Midbrain (tissue), 1 donor: ENCODE measurements at places on chromosomes 6 and 20.
A peak's percentile ranks its signal among the peaks of the same experiment; 100 is the strongest.

GRCh38 chr20:10939331-10939941 lies 265.6 kb upstream of the JAG1 start:
- DNase-seq: no peak

DNA sequence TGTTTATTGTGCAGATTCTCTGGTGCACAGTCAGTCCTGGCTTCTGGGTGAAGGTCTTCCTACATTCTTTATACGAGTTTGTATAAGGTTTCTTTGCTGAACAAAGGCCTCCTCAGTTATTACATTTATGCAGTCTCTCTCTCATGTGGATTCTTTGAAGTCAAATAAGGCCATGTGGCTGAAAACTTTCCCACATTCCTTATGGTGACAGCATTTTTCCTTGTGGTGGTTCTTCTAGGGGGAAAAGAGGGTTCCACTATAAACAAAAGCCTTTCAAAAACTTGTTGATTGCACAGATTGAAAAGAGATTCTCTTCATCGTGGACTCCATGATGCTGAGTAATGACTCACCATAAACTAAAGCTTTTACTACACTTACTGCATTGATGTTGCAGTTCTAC lies 19.2 kb downstream of the ZSCAN12 start:
- DNase-seq: no peak

GRCh38 chr20:7926767-7927166 lies 13.5 kb downstream of the HAO1 start:
- no peak for DNase-seq

- DNase-seq: peak; percentile 6
Observed at GRCh38 chr6:72624557-72625160, 2.8 kb downstream of the KCNQ5 start.

- DNase-seq: no peak
Observed at GRCh38 chr20:44026647-44027342, 112.1 kb downstream of the TOX2 start.

- no peak for DNase-seq
Observed at GRCh38 chr6:36728289-36729160, 30.9 kb downstream of the RAB44 start.

GRCh38 chr6:85126485-85127167 lies 323.3 kb upstream of the NT5E start:
- peak; percentile 7 for DNase-seq

DNA sequence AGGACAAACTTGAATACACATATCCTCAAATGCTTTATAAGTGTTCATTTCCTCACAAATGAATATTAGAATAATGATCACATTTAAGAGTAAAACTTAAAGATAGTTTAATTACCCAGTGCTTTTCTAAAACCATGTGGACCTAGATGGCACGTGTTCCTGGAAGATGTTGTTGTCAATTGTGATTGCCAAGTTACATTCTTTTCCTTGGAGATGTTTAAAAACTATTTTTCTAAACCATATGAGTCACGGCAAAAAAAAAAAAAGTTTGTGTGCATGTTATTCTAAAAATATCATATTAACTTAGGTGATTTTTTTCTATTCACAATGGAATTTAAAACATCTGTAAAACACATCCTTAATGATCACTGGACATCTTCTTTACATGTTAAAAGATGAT lies 51.1 kb downstream of the RCAN2 start:
- DNase-seq: no peak

DNA sequence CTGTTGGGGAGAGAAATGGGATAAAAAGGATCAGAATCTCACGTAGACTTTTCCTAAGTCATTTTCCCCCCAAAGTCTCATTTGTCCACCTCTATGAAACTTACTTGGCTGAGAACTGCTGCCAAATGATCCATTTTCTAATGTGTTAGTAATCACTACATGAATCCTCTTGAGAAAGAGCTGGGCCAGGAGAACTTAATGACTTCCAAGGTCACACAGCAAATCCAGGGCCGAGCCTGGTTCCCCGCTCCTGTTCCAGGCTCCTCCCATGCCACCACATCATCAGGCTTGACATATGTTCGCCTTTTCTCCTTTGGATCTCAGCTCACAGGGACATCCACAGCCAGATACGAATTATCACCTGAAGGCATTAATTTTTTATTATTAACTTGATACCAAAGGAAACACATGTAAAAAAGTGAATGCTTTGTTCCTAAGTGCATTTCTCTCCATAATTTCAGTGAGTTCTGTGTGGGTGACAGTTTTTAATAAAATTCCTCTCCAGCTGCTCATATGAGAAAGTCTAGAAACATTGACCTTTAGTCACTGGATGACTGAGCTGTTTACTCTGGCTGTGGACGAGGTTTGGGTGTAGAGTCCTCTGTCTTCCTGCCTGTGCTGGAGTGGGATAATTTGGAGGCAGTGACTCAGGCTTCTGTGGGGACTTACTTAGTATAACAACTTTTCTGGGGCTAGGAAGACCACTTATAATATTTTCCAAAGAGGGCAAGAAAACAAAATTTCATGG lies 276.3 kb downstream of the PAX1 start:
- no peak for DNase-seq

- DNase-seq: no peak
Observed at GRCh38 chr6:161376367-161376766, 102.5 kb upstream of the AGPAT4 start.

- DNase-seq: no peak
Observed at GRCh38 chr6:5869261-5869660, 137.5 kb downstream of the NRN1 start.

DNA sequence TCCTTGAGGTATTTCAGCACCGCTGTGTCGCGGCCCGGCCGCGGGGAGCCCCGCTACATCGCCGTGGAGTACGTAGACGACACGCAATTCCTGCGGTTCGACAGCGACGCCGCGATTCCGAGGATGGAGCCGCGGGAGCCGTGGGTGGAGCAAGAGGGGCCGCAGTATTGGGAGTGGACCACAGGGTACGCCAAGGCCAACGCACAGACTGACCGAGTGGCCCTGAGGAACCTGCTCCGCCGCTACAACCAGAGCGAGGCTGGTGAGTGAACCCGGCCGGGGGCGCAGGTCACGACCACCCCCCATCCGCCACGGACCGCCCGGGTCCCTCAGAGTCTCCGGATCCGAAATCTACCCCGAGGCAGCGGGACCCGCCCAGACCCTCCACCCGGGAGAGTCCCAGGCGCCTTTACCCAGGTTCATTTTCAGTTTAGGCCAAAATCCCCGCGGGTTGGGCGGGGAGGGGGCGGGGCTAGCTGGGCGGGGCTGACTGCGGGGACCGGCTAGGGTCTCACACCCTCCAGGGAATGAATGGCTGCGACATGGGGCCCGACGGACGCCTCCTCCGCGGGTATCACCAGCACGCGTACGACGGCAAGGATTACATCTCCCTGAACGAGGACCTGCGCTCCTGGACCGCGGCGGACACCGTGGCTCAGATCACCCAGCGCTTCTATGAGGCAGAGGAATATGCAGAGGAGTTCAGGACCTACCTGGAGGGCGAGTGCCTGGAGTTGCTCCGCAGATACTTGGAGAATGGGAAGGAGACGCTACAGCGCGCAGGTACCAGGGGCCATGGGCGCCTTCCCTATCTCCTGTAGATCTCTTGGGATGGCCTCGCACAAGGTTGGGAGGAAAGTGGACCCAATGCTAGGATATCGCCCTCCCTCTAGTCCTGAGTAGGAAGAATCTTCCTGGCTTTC lies 693 bp downstream of the HLA-F start:
- DNase-seq: no peak

DNA sequence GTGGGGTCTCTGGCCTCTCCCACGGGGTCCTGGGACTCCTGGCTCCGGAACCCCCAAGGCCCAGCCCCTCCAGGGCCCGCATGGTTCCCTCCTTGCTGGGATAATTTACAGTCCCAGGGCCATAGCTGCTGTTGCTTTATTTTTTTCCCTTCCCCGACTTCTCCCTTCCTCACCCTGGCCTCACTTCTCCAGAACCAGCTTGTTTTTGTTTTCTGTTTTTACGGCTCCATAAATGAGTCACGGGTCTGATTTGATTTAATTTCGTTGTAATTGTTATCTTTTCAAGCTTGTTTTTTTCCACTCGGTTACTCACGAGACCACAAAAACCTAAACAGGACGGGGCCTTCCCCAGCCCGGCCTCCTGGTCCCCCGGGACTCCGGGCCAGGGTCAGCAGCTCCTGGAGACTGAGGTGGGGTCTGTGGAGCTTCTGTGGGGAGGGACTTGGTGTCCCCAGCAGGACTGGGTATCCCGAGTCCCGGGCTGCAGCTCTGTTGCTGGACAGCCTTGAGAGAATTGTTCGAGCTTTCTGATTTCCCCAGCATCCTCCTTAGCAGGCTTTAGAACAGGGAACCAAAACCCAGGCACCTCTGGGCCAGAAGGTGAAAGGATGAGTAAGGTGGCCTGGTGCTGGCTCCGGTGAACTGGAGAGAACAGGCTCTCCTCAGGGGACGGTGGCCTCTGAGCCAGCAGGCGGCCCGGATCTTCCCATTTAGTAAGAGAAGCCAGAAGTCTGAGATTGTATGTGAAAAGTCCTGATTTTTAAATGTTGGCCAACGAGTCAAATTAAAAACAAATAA lies 94.9 kb downstream of the CEBPB start:
- no peak for DNase-seq

DNA sequence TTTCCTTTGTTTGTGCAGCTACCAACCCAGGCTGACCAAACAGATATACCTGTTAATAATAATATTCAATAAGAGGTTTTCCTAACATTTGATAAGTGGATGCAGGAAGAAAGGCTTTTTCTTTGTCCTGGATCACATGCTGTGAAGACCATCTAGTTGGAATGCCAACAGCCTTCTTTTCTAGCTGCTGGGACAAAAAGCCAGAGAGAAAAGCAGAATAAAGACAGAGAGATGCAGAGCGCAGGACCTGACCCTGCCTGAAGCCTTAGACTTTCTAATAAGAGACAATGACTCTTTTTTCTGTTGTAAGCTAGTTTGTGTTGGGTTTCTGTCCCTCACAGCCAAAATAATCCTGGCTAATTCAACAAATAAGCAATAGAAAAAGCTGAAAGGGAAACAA lies 308.2 kb downstream of the PHF3 start:
- no peak for DNase-seq

- DNase-seq: no peak
Observed at GRCh38 chr6:41442352-41442672, 103.9 kb upstream of the FOXP4 start.

DNA sequence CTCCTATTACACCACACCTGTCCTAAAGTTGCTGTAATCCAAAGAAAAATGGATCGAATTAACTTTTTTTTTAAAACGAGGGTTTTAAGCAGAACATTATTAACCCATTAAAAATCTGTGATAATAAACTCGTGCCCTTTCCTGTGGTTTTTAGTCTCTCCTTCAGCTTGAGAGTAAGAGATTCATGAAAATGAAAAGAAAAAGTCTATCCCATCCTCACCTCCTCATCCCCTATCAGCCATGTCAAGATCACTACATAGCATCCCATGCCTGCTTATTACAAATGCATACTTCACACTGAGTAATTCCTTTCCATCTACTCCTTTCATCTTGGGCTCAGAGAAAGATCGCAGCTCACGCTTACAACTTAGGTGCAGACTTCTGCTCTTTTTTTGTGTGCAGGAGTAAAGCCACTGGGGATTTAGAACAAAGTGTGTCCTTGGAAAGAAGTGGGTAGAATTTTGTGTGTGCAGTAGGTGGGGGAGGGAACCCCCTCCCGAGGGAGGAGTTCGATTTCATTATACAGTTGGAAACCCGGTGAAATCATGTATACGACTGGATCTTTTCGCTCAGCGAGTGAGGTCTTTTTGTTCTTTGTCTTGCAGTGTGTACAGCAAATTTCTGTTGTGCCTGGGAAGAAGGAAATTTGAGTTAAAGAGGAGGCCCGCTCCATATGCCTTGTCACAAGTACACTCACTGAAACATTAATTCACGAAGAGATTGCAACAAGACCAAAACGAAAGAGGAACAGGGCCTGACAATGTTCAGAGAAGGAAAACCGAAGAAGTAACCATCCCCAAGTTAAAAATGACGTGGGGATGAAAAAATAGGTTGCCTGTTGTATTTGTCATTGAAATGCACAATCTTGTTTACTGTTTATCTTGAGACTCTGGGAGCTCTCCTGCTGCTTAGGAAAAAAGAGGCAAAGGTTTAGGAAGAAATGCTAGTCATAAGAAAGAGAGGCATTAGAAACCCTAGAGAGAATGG lies 146.5 kb upstream of the ZNF217 start:
- no peak for DNase-seq

GRCh38 chr6:11251553-11252360 lies 19.3 kb upstream of the NEDD9 start:
- DNase-seq: peak; percentile 84

DNA sequence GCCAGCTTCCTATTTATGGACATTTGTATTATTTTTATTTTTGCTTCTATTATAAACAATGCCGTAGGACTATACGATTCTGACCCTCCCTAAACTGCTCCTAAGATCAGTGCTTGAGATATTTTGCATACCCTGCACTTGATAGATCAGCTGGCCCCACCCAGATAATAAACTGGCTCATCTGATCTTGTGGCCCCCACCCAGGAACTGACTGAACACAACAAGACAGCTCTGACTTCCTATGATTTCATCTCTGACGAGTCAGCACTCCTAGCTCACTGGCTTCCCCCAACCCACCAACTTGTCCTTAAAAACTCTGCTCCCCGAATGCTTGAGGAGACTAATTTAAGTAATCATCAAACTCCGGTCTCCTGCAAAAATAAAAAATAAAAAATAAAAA lies 34.9 kb upstream of the TFAP2A start:
- DNase-seq: no peak

GRCh38 chr20:35192118-35192872 lies 20.4 kb downstream of the PROCR start:
- no peak for DNase-seq

GRCh38 chr6:155530219-155530834 lies 74.7 kb upstream of the NOX3 start:
- DNase-seq: peak; percentile 1

DNA sequence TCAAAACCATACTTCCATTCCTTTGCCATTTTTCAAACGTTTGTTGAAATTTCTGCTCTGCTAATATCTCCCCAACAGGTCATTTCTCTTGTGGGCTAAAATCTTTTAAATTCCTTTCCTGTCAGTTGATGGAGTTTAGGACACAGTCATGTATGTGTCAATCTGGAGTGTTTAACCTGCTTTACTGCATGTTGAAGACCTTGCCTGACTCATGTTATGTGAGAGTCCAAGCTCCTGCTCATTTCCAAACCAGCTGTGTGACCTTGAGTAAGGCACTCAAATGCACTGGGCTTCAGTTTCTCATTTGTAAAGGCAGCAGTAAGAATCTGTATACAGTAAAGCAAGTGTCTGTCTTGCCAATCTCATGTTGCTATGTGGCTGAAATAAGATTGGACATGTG lies 171.9 kb upstream of the SPACA1 start:
- no peak for DNase-seq

GRCh38 chr6:157911786-157912185 lies 69.9 kb upstream of the SYNJ2 start:
- no peak for DNase-seq

DNA sequence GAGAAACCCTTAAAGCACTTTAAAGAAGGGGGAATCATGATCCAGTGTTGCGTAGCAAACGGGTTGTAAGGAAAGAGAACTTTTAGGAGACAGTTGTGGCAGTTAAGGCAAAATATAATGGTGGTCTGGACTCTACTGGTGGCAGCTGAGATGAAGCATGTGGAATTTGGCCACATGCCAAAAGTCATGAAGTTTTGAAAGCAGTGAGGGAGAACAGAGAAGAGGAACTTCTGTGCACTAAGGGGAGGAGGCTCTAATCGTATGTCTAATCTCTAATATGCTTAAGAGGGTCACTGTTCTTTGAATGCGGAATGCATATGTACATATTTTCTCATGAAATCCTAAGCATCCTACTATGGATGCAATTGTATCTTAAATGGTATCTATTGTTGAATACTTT lies 91.5 kb downstream of the RIMS1 start:
- DNase-seq: no peak
